Heart right ventricle (tissue), 16 donors: ENCODE measurements at places on chromosomes 2 and 18. TPM values are rescaled to one million over a fixed set of nuclear protein-coding genes. Genes with fewer than 3 reads are reported as not detected.

The PAX3 gene
- not detected for total RNA-seq

The TBR1 gene
- total RNA-seq = not detected

The TRAPPC12 gene
- total RNA-seq = 84.2 TPM

The NFE2L2 gene
- 55.0 TPM for total RNA-seq

The CROCC2 gene
- not detected for total RNA-seq

The COL4A4 gene
- total RNA-seq = 2.2 TPM

The ALPG gene
- total RNA-seq = not detected

The XDH gene
- not detected for total RNA-seq

The DLX2 gene
- not detected for total RNA-seq

- no peak for DNase-seq
These were observed 114.4 kb downstream of the CTNNA2 start for GRCh38 chr2:79627237-79627636.

- DNase-seq = no peak
These were observed 283.6 kb downstream of the TMX3 start for GRCh38 chr18:68431111-68431921.

GRCh38 chr2:170681311-170681710, 33.8 kb upstream of the SP5 start:
- DNase-seq = no peak

DNA sequence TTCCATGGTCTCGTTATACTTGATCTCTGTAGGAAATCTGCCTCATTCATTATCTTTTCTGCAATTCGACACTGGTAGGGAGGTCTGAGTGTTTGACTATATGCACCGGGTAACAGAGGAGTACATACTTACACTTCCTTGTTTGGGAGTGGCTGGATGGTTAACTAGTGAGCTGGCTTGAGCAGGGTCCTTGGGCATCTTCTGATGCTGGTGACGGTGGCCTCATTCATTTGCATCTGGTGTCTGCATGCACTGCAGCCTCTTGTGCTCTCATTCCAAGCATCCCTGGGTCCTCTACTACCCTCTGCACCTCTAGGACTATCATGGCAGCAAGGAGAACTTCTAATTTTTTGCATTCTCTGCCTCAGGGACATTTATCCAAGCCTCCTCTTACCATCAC, 100.0 kb upstream of the TCF4 start:
- no peak for DNase-seq

GRCh38 chr18:66533693-66534092, 70.2 kb downstream of the CDH19 start:
- DNase-seq = no peak

GRCh38 chr2:176123411-176124109, 1.0 kb downstream of the HOXD9 start:
- no peak for DNase-seq

- DNase-seq = no peak
These were observed 374.8 kb downstream of the EPHA4 start for GRCh38 chr2:221197225-221197856.

DNA sequence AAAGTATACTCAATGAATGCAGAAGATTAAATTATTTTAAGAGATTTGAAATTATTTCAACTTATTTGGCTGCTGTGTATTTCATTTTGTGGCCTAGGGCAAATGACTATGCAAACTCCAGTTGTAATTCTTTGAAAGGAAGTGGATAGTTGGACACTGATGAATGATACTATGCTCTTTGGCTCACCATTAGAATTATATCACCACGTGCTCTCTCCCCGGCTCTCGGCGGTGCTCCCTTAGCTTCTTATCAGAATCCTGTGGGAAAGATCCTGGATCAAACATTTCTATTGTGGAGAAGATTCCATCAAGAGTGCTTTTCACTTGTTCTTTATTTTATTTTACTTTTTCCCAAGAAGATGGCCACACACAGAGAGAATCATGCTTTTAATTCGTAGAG, 55.2 kb downstream of the ADCYAP1 start:
- DNase-seq = no peak

DNA sequence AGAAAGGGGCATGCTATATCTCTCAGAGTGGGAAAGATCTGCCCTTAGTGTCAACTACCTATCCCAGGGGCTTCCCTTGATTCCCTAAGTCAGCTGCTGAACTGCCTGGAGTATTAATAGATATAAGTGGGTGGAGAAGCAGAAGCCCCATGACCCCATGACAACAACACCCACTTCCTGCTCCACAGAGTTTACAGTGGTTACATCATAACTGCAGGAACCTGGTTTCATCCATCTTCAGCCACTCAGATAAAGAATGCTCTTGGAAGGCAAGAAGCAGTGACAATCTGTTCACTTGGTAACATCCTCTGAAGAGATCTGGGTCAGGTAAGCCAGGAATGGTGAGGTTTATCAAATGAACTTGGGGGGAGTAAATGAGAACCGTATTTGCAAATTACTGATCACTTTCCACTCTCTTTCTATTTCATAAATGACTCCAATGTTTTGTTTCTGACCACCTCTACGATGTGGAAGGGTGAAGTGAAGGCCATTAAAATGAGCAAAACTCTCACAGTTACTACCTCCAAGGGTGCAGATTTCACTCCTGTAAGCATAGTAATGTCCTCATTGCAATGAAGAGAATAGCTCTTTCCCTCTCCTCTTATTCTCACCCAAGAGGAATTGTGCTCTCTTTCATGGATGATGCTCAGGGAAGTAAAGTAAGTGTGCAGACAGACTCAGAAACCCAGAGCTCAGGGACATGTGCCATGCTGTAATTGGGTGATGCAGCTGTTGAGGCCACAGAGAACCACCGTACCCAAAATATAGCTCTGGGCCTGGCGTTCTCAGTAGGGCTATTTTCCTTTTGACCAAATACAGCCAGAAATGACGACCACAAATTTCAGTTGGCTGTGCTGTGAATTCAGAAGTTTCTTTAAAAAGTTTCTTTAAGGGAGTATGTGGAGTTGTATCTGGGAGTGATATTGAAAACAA, 192.8 kb upstream of the APCDD1 start:
- no peak for DNase-seq

- no peak for DNase-seq
These were observed 110.9 kb upstream of the CCDC150 start for GRCh38 chr2:196528486-196529223.

DNA sequence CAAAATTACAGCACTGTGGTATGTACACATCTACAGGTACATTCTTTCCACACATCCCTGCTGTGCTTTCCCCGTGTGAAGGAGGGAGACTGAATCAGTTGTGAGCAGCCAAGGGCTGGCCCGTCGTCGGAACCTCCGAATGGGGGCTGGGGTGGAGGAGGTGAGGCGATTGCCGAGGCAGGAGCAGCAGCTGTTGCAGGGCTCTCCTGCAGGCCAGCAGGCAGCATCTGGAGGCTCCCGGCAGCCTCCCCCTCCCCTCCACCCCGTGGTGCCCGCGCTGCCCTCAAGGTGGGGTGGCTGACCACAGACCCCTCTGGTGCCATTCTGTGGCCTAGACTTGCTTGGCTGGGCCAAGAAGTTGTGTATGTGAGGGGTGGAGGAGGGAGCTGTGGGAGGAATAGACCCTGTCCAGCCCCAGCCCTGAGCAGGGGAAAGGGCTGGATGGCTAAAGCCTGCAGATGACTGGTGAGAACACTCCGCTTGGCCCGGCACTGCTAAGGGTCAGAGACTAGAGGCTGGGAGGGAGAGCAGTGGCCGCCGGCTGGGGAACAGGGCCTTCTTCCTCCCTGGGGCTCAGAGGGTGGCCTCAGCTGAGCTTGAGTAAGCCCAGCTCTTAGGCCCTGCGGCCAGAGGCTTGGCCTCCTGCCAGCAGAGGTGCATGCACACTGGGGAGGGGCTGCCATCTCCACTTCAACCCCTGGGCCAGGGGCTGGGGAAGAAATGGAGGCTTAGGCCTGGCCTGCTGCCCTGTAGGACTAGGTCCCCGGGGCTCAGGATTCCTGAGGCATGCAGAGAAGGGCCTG, 7.6 kb downstream of the STAMBP start:
- DNase-seq = peak; percentile 18

GRCh38 chr2:177059293-177059692, 153.3 kb upstream of the HNRNPA3 start:
- DNase-seq = no peak

DNA sequence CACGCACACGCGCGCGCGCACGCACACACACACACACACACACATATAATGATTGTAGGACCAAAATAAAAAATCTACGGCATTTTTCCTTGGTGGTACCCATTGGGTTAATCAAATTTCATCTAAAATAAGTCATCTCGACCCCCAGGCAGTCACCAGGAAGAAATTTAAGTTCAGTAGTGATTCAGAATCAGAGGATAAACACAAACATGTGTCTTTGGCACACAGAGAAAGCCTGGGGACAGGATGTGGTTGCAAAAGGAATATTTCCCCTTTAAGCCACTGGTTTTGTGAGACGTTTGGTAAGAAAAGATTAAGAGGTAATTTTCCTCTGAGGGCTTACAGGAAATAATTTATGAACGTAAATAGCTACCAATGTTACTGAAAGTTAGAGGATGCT, 171.6 kb upstream of the PIEZO2 start:
- DNase-seq = no peak

DNA sequence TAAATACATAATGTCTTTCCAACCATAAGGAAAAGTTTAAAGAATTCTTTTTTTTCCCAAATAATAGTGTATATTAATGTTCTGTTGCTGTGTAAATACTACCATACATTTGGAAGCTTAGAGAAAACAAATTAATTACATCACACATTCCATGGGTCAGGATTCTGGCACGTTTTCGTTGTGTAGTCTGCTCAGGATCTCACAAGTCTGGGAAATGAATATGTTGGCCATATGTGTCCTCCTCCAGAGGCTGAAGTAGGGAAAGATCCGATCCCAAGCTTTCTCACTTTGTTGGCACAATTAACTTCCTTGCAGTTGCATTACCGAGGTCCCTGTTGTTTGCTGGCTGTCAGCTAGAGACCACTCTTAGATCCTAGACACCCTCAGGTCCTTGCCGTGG, 83.9 kb downstream of the RPRM start:
- no peak for DNase-seq

GRCh38 chr2:196594158-196594557, 45.4 kb upstream of the CCDC150 start:
- no peak for DNase-seq

DNA sequence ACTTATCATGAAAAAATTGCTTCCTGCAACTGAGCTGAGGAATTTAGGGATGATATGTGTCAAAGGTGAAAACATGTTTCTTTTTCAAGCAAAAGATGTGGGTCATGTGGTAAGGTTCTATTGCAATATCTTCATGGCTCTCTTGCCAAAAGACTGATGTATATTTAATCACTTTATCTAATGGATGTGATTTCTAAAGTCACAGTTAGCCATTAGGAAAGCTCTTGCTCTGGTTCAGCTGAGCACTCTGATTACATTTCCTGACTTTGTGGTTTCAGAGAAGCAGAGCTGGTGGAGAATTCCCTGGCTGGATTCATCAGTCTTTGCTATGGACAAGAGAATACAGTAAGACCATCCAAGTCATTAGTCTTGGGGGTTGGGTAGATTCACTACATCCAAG, 24.4 kb downstream of the SCN9A start:
- DNase-seq = no peak

DNA sequence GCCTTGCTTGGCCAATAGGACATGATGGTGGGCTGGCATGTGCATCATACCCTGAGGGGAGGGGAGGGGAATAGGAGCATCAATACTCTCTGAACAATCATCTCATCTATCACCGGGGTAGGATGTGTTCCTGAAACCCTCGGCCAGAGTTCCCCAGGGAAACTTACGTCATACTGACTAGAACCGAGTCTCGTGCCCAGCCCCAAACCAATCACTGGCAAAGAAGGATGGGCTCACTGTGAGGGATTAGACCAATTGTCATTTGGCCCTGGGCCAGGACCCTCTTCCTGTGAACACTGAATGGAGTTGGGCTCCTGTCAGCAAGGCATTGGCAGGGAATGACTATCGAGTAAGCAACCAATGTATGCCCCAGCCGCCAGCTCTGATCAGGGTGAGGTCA, 261.5 kb downstream of the MYCN start:
- DNase-seq = no peak

GRCh38 chr18:6746386-6746960, 17.0 kb downstream of the ARHGAP28 start:
- DNase-seq = no peak

GRCh38 chr2:111037128-111037527, 83.6 kb upstream of the BCL2L11 start:
- DNase-seq = no peak

- no peak for DNase-seq
These were observed 5.8 kb upstream of the PIEZO2 start for GRCh38 chr18:11155034-11155759.

- peak; percentile 90 for DNase-seq
These were observed 1.2 kb downstream of the RTKN start for GRCh38 chr2:74440378-74441169.

DNA sequence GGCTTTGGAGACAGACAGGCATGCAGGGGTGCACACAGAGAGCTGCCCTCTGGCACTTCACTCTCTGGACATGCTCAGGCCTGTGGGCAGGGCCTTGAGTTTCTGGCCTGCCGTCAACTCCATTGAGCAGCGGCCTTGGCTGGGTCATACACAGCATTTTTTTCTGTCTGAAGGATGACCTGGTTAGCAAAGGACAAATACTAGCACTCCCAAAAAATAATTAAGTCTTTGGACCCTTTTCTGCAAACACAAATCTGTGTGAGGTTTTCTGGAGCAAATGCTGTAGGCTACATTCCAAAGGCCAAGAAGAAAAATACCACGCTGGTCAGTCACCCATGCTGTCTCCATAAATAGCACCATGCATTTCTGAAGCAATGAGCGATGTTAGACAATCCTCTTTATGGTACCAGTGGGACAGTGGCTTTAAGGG, 124.7 kb upstream of the CTAGE1 start:
- DNase-seq = peak; percentile 34

DNA sequence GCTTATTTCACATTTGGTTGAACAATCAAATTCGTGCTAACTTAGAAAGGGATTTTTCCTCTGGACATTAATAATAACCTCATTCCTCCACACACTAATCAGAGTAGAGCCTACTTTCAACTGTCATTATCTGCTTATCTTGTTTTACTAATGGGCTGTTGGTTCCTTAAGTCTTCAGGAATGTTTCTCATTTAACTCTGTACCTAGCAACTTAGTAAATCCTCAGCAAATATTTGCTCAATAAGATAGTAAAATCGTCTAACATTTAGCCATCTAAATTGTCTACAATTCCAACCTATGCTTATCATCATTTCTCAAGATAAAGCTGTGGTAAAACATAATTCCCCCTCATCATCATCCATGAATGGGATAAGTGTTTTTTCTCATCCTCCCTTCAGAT, 98.1 kb downstream of the CDH2 start:
- no peak for DNase-seq

- DNase-seq = no peak
These were observed 134.4 kb upstream of the LTBP1 start for GRCh38 chr2:32812316-32812715.

GRCh38 chr18:52536039-52536438, 196.0 kb downstream of the DCC start:
- no peak for DNase-seq
